ENCODE measurements at places on chromosomes 2 and 18. TPM values are rescaled to one million over a fixed set of nuclear protein-coding genes. Genes with fewer than 3 reads are reported as not detected.

Gene RHOB
- 87.1 TPM for polyA plus RNA-seq

Gene TMEM200C
- not detected for polyA plus RNA-seq

Gene C2orf81
- polyA plus RNA-seq, result 1.8 TPM

Gene IL36A
- polyA plus RNA-seq, result not detected

Gene WNT10A
- polyA plus RNA-seq, result not detected

Gene PAX3
- 2.1 TPM for polyA plus RNA-seq

Gene SCYGR4
- not detected for polyA plus RNA-seq

Gene ANKRD30BL
- 0.26 TPM for polyA plus RNA-seq

Gene SH3RF3
- 3.3 TPM for polyA plus RNA-seq

Gene TTN
- 367 TPM for polyA plus RNA-seq

Gene LTBP1
- polyA plus RNA-seq, result 83.9 TPM

Gene CPS1
- not detected for polyA plus RNA-seq

Gene HAAO
- 28.5 TPM for polyA plus RNA-seq

Gene BOLA3
- polyA plus RNA-seq, result 24.6 TPM

Gene MGAT4A
- polyA plus RNA-seq, result 3.9 TPM

Gene SPDYA
- polyA plus RNA-seq, result 2.1 TPM

Gene ABI2
- polyA plus RNA-seq, result 39.7 TPM

Gene ANKAR
- polyA plus RNA-seq, result 4.8 TPM

Gene MARCHF4
- 0.04 TPM for polyA plus RNA-seq

Gene RAD51AP2
- 0.15 TPM for polyA plus RNA-seq

Gene TMEM37
- 13.3 TPM for polyA plus RNA-seq

Gene ANTXR1
- polyA plus RNA-seq, result 230 TPM

Gene CCL20
- 0.36 TPM for polyA plus RNA-seq

Gene ABCA12
- polyA plus RNA-seq, result 0.03 TPM

Gene GKN2
- polyA plus RNA-seq, result not detected

Gene C1GALT1C1L
- 1.5 TPM for polyA plus RNA-seq

Gene QPCT
- polyA plus RNA-seq, result 7.6 TPM

Gene DES
- 5,935 TPM for polyA plus RNA-seq

Gene TMEM87B
- polyA plus RNA-seq, result 20.0 TPM

Gene DHRS9
- polyA plus RNA-seq, result 0.24 TPM

Measured in muscle of arm (tissue), 14 donors.